Femur (tissue), 1 donor: ENCODE measurements at places on chromosomes 3 and 15.

DNA sequence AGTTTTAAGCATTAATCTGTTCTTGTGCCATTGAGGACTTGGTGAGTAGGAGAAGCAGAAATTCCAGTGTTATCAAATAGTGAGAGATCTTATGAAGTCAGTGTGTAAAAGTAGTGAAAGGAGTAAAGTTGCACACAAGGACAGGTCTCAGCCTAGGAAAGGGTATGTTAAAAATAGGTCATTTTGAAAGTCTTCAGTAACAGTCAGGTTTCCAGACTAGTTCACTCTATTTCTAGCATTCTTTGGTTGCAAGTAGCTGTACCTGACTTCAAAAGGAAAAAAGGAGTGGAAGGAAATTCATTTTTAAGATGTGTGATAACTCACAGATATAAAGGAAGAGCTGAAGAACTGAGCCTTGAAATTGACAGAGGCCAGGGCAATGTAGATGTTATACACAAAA lies 250.1 kb upstream of the SATB1 start:
- no peak for DNase-seq

DNA sequence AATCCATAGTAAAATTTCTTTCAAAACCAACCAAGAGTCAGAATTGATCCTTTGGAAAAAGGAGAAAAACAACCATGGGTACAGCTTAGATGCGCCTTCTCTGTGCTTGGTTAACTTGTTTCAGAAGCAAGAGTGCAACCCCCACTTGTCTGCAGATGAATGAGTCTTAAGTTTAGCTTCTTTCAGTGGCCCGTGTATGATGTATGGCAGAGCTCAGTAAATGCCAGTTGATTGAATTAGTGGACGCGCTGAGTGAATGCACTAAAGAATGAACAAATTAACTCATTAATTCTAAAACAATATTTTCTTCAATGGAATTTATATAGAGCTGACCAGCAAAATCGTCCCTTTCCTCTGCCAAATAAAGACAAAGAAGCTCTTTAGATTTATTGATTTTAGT lies 67.0 kb upstream of the ARHGEF3 start:
- no peak for DNase-seq

- DNase-seq: no peak
These were observed 29.0 kb upstream of the NR2C2 start for GRCh38 chr3:14918356-14918860.

GRCh38 chr3:5488771-5489170 lies 301.3 kb downstream of the EDEM1 start:
- DNase-seq: no peak

- no peak for DNase-seq
These were observed 1.0 kb upstream of the NR2E3 start for GRCh38 chr15:71809346-71809745.

DNA sequence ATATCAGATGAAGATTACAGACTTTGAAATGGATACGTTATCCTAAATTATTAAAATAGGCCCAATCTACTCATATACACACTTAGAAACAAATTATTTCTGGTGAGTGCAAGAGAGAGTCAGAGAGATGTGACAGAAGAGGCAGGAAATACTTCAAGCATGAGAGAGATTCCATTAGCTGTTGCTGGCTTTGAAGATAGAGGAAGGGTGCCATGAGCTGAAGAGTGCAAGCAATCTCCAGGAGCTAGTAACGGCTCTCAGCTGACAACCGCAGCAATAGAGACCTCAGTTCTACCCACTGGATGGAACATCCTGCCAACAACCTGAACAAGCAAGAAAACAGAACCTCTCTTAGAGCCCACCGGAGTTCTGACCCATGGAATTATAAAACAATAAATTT lies 270.7 kb upstream of the SLITRK3 start:
- DNase-seq: no peak

DNA sequence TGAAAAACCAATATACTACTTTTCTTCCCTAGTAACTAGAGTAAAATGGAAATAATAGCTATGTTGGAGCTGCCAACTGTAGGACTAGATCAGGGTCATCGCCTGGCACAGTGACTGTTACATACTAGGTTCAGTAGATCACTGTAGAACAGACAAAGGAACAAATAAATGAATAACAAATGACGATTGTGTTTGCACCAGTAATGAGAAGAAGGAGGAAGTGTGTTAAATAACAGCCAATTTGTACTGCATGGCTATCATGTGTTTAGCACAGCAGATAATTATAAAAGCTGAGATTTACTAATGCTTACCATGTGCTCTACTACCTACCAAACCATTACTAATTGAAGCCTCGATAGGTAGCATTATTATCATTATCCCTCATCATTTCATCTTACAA lies 85.3 kb upstream of the FXR1 start:
- DNase-seq: no peak

GRCh38 chr3:96813820-96814650 lies at the start of gene EPHA6:
Gene EPHA6 (plus strand): TSS chr3:96814594.
- peak; percentile 77 for DNase-seq

GRCh38 chr3:53938645-53939044 lies 47.0 kb upstream of the SELENOK start:
- DNase-seq: peak; percentile 34

DNA sequence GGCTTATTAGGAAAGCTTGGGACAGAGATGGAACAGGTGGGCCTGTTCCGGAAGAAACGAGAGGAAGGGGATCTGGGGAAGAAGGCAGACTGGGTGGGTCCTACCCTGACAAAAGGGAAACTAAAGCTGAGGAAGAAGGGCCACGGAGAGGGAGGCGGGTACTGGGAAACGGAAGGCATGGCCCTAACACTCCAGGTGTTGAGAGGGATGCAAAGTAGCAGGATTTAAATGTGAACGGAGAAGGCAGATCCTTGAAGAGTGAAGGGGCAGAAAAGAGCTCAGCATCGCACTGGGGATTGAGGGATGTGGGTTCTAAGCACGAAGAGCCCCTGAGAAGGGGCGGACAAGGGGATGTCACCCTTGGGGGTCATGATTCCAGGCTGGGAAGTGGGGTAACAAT lies 735 bp downstream of the STIMATE start:
- DNase-seq: no peak

DNA sequence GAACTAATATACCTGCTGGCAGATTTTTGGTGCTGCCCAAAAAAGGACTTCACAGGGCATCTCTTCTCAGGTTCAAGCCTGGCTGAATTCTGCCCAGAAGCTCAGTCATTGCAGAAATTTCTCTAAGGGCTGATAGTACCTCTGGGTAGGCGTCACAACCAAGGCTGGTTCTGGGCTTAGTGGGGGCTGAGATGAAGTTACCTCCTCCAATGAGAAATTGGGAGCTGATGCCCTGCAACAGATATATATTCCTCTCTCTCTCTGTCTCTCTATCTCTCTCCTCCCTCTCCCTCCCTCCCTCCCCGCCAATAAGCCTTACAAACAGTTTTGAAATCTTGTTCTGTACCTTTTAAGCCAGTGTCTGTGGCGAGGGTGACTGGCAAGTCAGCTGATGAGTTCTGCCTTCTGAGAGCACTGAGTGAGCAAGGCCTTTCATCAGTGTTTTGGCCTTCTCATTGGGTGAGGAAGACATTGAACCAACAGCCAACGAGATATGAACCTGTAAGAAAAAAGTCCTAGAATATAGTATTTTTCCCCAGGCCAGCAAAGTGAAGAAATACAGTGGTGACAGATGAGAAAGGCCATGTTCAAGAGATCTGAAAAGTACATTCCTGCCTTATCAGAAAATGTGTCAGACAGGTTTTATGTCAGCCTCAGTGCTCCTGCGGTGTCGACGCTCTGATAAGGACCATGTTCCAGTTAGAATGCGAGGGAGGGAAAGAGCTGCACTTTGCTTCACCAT lies 45.5 kb downstream of the TMEM39A start:
- DNase-seq: no peak

GRCh38 chr3:119293105-119293870 lies 895 bp upstream of the ARHGAP31 start:
- no peak for DNase-seq

GRCh38 chr3:11306817-11307589 lies 34.8 kb downstream of the ATG7 start:
- DNase-seq: no peak

- no peak for DNase-seq
These were observed 789.6 kb downstream of the GRM7 start for GRCh38 chr3:7650466-7650865.

DNA sequence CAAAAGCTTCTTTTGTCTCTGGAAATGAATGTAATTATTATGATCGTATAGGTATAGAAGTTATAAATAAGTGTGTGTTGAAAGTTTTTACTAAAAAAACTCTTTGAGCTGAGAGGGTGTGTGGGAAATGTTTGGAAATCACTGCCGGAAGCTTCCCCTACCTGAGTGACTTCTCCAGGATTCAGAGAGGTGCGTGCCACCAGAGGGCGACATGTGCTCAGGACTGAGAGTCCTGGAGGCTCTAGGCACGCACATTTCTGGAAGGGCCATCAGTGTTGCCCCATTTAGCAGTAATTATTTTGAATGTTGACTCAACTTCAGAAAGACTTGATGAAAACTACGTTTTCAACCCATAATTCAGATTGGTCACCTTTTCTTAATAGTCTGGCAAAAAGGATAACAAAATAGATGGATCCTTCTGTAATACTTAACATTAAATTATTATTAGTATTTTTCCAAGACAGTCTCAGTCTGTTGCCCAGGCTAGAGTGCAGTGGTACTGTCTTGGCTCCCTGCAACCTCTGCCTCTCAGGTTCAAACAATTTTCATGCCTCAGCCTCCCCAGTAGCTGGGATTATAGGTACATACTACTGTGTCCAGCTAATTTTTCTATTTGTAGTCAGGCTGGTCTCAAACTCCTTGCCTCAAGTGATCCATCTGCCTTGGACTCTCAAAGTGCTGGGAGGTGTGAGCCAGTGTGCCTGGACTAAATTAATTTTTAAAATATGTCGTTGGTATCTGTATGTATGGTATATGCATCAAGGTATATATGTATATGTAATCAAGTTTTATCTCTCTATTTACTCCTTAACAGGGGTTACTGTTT lies 34.5 kb downstream of the GPR171 start:
- DNase-seq: peak; percentile 66

- DNase-seq: no peak
These were observed 6.0 kb upstream of the PLCB2 start for GRCh38 chr15:40313531-40314398.

DNA sequence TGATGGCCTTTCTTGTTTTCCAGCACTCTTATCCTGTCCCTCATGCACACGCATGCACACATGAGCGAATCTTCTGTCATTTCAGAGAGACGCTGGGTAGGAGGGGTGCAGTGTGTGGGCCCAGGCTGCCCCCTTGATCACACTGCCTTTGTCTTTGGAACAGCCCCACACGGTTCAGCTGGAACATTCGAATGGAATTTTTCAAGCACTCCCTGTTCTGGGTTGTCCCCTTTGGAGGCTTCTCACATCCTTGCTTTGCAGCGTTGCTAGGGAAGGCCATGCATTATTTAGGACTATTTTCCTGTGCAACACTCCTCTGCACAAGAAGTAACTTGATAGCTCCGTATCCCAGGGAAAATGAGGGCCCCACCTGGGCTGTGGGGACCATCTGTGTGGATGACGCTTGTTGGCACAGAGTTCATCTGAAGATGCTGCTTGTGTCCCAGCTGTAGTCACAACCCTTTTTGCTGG lies 78.4 kb downstream of the SPSB4 start:
- peak; percentile 91 for DNase-seq

DNA sequence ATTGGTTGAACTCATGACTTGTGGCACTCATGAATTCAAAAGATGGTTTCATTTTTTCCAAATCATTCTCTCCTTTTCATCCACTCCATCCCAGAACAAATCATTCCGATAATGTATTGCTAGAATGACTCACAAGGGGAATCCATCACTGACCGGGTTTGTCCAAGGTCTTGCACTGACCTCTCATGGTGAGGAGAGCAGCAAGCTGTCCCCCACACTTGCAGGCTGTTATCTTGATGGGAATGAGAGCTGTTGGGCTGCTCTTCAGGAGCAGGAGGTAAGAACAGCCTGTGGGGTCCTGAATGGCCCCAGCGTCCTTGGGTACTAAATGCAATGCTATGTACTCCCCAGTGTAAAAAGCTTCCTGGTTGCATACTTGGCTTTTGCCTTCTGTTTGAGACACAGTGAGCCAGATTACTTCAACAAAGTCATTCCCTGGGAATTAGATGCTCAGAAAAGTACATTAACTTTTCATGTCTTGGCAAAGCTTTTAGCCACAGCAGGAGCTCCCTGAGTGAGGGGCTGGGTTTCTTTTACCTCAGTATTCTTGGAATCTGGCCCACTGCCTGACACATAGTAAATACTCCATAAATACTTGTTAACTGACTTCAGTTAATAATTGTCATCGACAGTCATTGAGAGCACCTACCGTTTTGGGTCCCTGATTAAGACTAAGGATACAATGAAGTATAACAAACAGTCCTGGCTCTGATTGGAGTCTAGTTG lies 24.1 kb downstream of the CCNL1 start:
- DNase-seq: no peak

DNA sequence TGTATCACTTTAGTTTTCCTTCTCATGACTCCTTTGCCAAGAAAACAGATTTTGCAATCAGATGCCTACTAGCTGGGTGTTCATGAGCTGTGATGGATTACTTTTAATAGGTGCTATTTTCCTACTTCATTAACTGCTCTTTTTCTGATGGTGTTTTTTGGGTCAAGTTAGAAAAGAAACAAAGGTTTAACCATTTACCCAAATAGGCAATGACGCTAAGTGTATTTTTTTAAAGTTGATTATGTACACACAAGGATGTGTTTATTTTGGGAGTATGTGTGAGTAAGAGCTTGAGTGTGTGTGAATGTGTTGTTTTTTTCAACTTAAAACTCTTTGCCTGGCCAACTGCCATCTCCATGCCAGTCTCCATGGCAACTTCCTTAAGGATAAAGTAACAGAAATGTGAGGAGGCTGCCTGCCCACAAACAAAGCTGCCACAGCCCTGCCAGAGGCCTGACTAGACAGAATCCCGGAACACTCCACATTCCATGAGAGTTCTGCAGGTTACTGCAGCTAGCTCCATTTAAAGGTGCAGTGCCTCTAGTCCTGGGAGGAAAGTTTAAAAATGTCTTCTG lies 215.6 kb upstream of the RBMS3 start:
- peak; percentile 89 for DNase-seq

DNA sequence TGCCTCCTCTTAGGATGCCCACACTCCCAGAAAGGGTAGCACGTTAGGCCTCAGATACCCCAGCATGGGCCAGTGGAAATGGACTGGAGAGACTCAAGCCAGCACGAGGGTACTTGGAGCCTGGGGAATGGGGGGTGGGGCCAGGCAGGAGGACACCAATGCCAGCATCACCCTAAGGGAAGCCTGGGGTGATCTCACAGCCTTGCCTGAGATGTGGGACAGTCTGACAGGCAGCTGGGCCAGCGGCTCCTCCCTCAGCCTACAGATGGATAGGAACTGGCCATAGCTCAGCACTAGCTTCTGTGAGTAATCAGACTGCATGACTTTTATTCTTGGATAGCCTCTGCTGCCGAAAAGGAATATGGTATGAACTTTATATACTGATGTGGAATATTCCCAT lies 59.6 kb upstream of the MRPS22 start:
- no peak for DNase-seq

GRCh38 chr15:64046421-64047153 lies at the start of gene DAPK2:
Gene DAPK2 (minus strand): TSS chr15:64046485. CDS start chr15:64040261, 6,224 bp downstream.
- DNase-seq: peak; percentile 63

- no peak for DNase-seq
These were observed 87.9 kb downstream of the ULK4 start for GRCh38 chr3:41874022-41874421.
